ENCODE measurements at places on chromosomes 16 and 17.

DNA sequence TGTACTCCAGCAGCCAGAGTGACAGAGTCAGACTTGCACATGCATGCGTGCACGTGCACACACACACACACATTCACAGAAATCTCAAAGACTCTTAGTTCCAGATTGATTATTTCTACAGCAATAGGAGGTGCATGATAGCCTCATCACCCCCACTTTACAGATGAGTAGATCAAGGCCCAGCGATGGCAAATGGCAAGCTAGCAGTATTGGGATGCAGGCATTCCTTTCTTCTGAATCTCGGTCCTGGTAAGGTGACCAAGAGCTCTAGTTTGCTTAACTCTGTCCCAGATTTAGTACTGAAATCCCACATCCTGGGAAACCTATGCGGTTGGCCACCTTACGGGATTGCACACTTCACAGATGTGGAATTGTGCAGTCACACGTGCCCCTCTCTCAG lies 38.6 kb downstream of the ITGAM start:
- no peak for DNase-seq

GRCh38 chr17:58329810-58330537 lies 1.4 kb upstream of the TSPOAP1 start:
- DNase-seq = no peak

GRCh38 chr17:50955160-50955559 lies 89.0 kb upstream of the TOB1 start:
- no peak for DNase-seq

GRCh38 chr16:9741776-9742175 lies 440.5 kb downstream of the GRIN2A start:
- DNase-seq = no peak

DNA sequence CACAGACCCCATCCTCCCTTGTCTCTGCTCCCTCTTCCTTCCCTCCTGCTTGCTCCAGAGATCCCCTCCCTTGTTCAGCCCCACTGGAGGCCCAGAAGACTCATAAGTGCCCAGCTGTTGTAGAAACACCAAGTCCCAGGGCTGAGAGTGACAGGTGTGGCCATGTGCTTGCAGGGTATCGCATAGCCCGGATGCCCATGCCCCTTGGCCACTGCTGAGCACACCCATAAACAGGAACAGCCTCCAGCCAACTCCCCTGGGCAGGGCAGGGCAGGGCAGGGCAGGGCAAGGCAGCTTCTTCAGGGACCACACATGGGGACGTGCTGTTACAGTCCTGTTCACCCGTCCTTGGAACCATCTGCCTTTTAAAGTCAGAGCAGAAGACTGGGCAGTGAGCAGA lies 2.0 kb downstream of the CACNG1 start:
- no peak for DNase-seq

GRCh38 chr17:47955497-47956461 lies 1.9 kb downstream of the PRR15L start:
- DNase-seq = no peak

GRCh38 chr17:77109764-77110359 lies 30.9 kb upstream of the SEC14L1 start:
- DNase-seq = no peak

DNA sequence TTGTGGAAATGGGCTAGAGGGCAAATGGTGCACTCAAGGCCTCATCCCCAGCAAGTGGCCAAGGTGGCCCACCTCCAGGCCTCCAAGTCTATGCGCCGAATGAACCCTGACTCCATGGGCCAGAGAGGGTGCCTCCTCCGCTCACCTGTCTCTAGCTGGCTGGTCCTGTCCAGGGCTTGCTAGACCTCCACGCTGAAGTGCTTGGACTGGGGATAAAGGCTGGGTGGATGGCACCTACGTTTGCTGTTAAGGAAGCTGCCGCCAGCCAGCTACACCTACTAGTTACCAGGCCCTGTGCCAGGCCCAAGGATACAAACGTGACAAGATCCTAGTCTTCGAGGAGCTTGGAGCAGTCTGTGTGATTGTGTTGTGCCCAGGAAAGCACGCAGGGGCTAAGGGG lies 739 bp upstream of the SGCA start:
- DNase-seq = no peak

GRCh38 chr17:57670769-57671569 lies 74.1 kb downstream of the CCDC182 start:
- no peak for DNase-seq

DNA sequence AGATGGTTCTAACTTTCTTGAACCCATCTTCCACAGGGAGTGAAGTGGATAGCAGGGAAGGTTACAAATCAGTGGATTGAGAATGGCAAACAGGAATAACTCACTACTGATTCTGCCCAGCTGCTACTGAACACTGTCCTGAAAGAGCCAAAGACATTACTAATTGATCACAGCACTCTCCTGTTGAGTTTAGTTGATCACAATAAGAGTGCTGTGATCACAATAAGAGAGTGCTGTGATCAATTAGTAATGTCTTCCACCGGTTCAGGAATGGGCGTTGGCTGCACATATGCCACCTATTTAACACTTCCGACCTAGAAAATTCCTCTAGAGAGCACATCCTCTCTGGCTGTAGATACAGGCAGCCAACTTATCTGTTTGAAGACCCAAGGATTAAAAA lies 11.4 kb downstream of the CFAP97D1 start:
- DNase-seq = no peak

DNA sequence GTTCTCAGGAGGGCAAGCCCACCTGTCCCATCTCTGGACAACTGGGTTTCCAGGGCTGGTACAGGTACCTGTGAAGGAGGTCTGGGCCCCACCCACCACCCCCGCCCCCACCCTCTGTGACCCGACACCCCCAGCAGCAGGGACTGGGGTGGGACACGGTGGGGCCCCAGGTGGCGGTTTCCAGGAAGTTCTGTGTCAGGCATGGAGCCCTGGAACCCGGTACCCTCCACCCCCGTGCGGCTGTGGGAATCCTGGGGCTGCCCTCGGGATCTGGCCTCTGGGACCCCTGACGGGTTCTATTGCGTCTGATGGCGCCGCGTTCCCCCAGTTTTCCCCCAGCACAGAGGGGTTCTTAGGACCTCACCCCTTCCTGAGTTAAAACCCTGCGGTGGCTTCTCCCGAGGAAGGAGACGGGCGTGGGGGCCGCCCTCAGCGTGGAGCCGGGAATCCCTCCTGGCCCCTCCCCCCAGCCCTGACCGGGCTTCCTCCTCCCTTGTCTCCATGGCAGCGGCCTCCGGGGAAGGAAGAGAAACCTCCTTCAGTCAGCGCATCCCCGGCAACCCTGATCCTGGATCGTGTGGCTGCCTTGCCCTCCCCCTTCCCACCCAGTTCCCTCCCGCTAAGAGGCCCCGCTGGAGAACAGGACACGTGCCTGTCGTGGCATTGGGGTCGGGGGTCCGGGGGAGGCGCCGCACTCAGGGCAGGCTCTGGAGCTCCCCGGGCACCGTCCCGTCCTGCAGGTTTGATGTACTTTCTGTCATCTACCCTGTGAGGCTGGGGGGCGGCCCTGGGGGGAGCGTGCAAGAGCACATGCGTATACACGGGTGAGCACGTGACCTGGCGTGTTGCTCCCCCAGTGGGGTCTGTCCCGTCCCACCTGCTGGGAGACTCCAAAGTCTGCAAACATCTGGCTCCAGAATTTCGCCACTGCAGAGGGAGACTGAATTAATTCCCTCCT lies 30.3 kb downstream of the CACNA1H start:
- no peak for DNase-seq

- DNase-seq = no peak
These were observed at the start of gene SLFN12L for GRCh38 chr17:35537601-35538141. Gene SLFN12L (minus strand): TSS chr17:35537678. CDS start chr17:35522364, 15,314 bp downstream.

- DNase-seq = no peak
These were observed 12.1 kb upstream of the ACE start for GRCh38 chr17:63464691-63465236.

DNA sequence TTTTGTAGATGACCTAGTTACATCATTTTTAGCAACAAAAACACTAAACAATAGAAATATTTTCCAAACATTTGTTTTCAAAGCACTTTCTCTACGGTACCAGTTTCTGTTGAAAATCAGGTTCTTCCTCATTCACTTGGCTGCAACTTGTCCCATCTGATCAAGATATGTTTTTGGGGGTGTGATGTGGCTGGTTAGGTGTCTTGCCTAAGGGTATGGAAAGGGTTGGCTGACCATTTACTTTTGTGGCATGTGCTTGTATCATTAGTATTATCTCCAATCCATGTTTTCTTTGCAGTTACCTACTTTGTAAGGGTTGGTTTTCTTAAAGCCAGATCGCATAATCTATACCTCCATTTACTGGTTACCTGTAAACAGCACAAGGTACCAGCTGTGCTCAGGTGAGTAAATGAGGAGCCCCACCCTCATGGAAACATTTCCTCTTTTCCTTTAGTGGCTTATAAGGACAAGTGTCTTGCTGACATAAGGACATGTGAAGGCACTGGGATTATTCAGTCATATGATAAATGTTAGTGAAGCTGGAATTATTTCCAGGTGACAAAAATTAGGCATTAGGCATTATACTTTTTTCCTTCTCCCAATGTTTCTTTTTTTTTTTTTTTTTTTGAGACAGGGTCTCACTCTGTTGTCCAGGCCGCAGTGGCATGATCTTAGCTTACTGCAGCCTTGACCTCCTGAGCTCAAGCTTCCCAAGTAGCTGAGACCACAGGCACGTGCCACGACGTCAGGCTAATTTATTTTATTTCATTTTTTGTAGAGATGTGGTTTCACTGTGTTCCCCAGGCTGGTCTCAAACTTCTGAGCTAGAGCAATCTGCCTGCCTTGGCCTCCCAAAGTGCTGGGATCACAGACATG lies 162.0 kb downstream of the CCDC182 start:
- DNase-seq = no peak

DNA sequence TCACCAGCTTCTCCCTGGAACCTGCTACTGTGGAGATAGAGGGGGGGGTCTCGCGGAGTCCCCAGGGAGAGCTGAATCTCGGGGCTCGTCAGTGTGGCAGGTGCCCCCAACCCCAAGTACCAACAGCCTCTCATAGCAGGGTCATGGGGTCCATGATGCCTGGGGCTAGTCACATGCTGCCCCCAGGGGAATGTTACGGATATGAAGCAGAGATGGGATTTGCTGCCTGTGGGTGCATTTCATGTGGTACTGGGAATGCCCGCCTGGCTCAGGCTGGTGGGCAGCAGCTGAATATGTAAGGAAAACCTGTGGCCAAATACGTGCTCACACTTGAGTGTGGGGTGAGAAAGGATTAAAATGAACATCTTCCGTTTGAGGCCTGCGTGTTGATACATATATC lies 49.4 kb downstream of the MEAK7 start:
- no peak for DNase-seq

DNA sequence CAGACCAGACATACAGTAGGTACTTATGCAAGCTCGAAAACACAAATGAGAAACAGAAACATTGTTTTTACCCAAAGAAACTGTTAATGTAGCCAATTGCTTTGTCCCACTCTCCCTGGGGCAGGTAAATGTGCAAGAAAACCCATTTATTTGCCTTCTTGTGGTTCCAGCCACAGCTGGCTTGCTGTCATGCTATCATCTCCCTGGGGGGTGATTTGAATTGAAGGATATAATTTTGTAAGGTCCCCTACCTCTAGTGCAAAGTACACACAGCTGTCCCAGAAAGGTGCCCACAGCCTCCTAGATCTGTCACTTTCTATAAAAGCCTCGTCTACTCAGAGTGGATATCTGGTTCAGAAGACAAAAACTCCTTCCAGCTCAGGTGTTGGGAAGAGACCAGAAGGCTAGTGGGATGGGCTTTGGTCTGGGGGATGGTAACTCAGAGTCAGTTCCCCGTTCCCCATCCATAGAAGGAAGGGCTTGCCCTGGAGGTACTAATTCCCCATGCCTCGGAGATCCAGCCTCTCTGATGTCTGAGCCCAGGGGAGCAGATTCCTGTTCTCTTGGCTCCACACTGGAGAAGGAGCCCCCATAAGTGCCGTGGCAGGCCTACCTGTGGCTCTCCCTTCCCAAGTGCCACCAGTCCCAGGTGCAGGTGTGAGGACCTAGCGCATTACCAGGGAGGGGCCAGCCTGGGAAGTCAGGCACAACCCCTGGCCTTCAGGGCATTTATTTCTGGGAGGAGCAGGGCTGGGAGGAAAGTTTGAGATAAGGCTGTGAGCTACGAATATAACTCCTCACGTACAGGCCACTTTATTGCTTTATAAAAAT lies 2.4 kb upstream of the PRR15L start:
- no peak for DNase-seq

DNA sequence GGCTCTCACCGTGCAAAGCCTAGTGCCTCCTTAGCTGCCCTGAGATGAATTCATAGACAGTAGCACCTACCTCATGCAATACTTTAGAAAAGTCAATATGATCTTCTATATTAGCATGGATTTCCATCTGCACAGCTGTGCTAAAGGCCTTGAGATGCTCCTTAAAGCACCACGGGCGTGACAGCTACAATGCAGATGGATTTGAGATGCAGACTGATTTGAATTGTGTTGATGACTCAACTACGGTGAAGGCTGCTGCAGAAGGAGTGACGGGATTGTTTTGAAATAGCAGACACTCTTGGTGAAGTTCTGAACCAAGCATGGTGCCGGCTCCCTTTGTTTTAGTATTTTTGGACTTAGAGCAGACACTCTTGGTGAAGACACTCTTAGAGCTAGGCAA lies 88.2 kb downstream of the SPECC1 start:
- no peak for DNase-seq

DNA sequence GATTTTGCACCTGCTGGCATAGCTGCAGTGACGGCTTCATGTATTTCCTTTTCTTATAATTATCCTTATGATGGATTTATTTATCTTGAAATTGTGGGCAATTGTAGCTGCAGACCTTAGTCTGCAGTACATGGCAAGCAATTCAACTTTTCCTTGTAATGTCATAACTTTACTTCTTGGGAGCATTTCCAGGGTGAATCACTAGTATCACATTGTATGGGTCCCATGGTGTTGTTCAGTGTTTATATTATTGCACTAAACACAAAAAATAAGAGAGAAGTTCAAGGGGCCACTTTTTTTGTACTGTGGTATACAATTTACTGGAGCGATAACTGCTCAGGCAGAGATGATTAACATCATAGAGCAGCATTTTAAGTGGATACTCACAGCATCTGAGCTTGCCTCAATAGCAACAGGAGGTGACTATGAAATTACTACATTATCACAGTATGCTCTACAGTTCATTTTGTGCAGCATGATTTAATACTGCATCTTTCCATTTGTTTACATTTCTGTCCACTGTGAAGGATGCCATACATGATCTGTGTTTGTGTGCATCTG lies 169.5 kb downstream of the STX8 start:
- no peak for DNase-seq

DNA sequence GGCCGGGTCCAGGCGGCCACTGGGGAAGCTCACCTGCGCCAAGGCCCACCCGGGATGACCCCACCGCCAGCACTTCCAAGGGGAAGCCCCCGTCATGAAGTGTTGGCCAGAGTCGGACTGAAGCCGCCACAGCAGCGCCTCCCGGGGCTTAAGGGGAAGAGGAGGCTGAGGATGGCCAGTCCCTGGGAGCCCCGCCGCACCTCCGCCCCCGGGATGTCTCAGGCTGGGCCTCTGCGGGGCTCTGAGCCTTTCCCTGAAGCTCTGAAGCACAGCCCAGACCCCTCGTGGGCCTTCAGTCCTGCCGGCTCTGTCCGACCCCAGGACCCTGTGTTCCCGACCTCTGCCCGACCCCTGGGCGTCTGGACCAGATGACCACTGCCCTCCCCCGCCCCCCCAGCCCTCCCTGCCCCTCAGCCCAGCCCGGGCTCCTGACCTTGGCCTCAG lies 42.8 kb upstream of the ACSF3 start:
- no peak for DNase-seq

Data from stimulated activated CD8-positive, alpha-beta memory T cell treated with anti-CD3 and anti-CD28 coated beads, Interleukin-4, amount 100 ng/mL, for 1 hour (primary cell).